ENCODE measurements at places on chromosomes 2 and 18.
A peak's percentile ranks its signal among the peaks of the same experiment; 100 is the strongest.

DNA sequence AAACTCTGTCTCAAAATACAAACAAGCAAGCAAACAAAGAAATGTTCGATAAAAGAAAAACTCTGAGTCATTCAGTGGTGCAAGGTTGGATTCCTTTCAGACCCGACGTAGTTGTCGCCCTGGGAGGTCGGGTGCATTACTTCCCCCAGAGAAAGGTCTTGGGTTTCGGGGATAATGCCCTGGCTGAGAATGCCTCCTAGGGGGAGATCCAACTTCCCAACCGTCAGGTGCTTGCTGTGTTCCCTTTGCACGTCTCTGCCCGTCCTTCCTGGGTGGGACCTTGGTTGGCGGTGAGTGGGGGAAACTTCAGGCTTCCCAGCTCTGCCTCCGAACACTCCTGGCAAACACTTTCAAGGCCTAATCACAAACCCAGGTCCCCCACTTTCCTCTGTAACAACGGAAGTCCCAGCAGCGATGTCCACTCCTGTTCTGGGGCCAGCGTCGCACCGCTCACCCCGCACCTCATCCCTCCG is 609 bp downstream of the TPGS2 start:
- peak; percentile 69 for DNase-seq

DNA sequence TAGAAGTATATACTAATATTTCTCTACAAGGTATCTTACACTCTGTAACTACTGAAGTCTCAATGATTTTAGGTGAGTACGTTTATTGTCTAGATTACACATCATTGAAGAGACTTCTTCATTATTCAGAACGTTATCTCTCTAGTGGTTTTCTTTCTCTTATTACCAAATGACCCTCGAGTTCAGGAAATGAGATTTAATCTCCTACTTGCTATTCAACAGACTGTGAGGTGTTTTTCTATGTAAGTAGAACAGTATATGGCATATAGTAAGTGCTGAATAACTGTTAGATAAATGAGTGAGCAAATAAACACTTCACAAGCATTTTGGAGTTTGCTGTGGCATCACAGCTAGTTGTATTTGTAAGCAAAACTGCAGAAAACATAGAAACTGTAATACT is 947.2 kb upstream of the SLC39A10 start:
- DNase-seq = no peak

- DNase-seq = no peak
Observed at GRCh38 chr2:155381436-155381835, 682.9 kb downstream of the KCNJ3 start.

DNA sequence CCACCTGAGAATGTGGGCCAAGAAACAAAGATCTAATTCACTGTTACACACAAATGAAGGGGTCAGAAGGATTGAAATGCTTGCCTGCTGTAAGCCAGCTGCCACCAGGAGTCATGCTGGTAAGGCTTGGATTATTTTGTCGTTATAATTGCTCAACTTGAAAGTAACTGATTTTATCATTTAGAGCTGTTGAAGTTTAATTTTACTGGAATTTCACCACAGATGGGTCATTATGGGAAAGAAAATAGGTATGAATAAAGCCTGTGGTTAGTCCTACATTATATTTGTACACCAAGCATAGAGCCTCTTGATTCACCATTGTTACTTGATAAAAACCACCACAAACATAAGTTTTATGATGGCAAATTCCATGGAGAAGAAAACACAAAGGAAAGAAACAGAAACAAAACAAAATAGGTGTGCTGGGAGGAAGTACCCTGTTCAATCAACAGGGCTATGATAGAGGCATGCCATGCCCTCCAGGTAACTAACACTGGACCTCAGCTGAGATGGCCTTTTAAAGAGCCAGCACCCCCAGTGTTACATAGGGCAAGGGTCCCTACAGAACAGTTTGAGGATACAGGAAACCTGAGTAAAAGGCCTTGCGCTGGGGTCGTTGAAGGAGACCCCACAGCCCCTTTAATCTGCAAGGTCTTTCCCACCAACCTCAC is 3.0 kb downstream of the CLEC4F start:
- no peak for DNase-seq

GRCh38 chr2:10124538-10125045 is 2.1 kb downstream of the RRM2 start:
- DNase-seq = peak; percentile 74

Data from hippocampal formation (tissue), 2 donors.